Sigmoid colon (tissue), 7 donors: ENCODE measurements at places on chromosomes 4 and X. TPM values are rescaled to one million over a fixed set of nuclear protein-coding genes. Genes with fewer than 3 reads are reported as not detected.
A peak's percentile ranks its signal among the peaks of the same experiment; 100 is the strongest.

DNA sequence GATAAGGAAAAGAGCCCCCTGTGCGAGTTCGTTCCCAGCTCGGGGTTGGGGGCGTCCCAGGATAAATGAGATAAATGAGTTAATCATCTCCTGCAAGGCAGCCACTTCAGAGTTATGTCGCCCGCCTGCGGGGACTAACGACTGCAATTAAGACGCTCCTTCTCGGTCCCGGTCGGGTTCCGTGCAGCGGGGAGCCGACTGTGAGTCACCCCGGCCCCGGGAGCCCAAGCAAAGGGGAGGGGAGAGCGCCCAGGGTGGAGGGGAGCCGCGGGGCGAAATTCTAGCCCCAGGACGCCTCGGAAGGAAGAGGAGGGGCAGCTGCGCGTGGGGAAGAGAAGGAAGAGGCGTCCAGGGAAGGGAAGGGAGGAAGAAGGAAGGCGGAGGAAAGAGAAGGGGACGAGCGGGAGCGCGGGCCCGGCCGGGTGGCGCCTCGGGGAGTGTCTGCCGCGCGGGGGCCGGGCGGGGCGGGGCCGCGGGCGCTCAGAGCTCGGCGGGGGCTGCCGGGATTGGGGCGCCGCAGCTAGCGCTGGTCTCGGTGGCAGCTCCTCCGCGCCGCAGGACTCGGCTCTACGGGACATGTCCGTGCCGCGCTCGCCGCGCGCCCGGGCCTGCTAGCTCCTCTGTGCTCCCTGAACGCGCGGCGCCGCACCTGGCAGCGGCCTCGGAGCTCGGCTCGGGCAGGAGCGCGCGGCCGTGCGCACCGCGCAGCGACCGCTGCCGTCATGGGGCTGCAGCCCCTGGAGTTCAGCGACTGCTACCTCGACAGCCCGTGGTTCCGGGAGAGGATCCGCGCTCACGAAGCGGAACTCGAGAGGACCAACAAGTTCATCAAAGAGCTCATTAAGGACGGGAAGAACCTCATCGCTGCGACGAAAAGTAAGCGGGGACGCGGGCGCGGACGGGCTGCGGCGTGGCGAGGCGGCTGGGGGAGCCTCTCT lies at the start of gene ARHGAP10:
Gene ARHGAP10 (plus strand): TSS at position 509 of the 938 bp plus-strand sequence. CDS start 214 bp downstream, at position 723.
- peak; percentile 92 for DNase-seq

DNA sequence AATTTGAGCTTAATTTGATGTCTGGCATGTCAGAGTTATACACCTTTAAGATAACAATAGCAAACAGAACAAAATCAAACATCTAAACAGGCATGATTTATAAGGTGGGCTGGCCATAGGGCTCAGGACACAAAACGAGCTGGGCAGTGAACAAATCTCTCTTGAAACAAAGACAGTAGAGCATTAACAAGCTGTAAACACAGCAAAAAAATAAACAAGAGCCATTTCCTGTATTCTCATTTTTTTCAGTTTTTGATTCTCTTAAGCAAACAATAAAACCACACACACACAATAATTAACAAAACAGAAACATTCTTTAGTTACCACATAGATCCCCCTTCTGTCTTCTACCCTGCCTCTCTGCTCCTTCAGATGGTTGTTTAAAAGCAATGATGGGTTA lies 68.3 kb upstream of the TMEM150C start:
- no peak for DNase-seq

GRCh38 chrX:27840881-27841280 lies 33.1 kb downstream of the MAGEB10 start:
- DNase-seq: no peak

The LUZP4 gene
- not detected for total RNA-seq
